CD8-positive, alpha-beta memory T cell (primary cell): ENCODE measurements at places on chromosomes 13 and 19. TPM values are rescaled to one million over a fixed set of nuclear protein-coding genes. Genes with fewer than 3 reads are reported as not detected.

The THSD1 gene
- not detected for polyA plus RNA-seq

The LILRA1 gene
- polyA plus RNA-seq = not detected

The UCHL3 gene
- 47.3 TPM for polyA plus RNA-seq

The ZNF681 gene
- polyA plus RNA-seq = 1.6 TPM

The GAS6 gene
- polyA plus RNA-seq = 0.47 TPM

The CEACAM7 gene
- not detected for polyA plus RNA-seq

The ZNF562 gene
- 3.5 TPM for polyA plus RNA-seq

The TMEM86B gene
- polyA plus RNA-seq = 2.9 TPM

The RGS9BP gene
- polyA plus RNA-seq = 0.12 TPM

The ZNF780B gene
- 12.0 TPM for polyA plus RNA-seq

The ZNF563 gene
- 3.5 TPM for polyA plus RNA-seq

The KLF12 gene
- polyA plus RNA-seq = 33.6 TPM

The LILRB4 gene
- not detected for polyA plus RNA-seq
